ENCODE measurements at places on chromosomes 12 and 14. TPM values are rescaled to one million over a fixed set of nuclear protein-coding genes. Genes with fewer than 3 reads are reported as not detected.

DNA sequence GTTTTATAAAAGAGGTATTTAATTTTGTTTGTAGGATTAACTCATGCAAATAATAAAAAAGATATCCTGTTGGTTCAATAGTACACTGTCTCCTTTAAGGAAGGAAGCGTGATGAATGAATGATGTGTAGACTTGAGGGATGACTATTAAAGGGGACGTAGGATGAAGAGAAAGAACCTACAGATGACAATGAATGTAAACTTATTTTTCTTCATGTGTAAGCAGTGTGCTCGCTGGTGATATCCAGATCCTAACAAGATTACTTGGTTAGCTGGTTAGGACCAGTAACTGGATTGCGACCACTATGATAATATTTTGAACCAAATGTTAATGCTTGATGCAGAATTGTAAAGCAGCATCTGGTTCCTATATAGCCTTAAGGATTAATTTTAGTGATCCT, 2.6 kb downstream of the ARF6 start:
- DNase-seq, result no peak

The RIN3 gene
- 13.2 TPM for total RNA-seq

DNA sequence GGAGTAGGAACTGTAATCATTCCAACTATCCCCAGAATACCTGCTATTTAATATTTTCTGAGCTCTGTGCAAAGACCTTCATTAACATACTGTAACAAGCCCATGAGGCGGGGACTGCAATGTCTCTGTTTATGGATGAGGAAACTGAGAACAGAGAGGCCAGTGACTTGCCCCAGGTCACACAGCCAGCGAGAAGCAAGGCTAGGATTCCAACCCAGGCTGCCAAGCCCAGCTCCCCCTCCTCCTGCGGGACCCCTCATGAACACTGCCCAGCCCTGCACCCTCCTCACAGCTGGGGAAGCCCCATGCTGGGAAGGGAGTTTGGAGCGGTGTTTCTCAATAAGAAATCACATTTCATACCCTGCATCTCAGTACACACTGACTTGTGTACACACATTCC, 10.9 kb downstream of the HVCN1 start:
- no peak for DNase-seq

DNA sequence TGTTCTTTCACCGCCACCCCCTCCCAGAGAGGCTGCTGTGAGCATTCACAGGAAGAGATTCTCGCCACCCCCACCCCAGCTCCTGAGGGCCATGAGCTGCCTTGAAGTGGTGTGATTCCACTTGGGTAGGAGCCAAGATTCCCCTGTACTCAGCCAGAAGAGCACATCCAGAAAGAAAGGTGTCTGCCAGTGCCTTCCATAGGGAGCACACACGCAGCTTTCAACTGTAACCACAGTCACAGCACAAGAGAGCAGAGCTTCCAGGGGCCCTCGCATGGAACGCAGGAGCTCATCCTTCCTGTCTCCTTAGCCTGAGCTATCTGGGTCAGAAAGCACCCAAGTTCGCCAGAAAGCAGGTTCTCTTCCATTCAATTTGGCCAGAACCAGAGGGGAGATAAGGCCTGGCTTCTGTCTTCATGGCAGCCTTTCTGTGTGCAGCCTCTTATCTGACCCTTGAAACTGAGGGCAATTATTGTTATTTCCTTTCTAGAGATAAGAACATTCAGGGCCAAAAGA, 66.6 kb upstream of the SCN8A start:
- DNase-seq, result no peak

The OS9 gene
- 258 TPM for total RNA-seq

- no peak for DNase-seq
These were observed 10.9 kb downstream of the BCL7A start for GRCh38 chr12:122032580-122032979.

Measured in Calu3 (cell line).